ENCODE measurements at places on chromosomes 11 and 22.

- DNase-seq = no peak
Observed at GRCh38 chr11:30859669-30860068, 273.5 kb upstream of the MPPED2 start.

DNA sequence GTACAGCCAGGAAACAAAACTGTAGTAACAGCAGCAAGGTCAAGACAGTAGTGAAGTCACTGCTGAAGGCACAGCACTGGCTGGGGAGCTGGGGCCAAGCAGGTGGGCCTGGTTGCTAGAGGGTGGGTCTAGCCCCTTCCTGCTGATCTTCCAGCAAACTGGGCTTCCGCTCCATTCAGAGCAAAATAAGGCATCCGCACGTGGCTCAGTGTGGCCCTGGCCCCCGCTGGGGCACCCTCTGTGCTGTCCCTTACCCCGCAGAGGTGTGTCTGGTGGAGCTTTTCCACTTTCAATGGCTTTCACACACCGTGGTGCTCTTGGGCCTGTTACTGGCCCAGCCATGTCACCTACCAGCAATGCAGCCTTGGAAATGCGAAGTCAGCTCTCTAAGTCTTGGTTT, 162.4 kb upstream of the B3GAT1 start:
- no peak for DNase-seq

DNA sequence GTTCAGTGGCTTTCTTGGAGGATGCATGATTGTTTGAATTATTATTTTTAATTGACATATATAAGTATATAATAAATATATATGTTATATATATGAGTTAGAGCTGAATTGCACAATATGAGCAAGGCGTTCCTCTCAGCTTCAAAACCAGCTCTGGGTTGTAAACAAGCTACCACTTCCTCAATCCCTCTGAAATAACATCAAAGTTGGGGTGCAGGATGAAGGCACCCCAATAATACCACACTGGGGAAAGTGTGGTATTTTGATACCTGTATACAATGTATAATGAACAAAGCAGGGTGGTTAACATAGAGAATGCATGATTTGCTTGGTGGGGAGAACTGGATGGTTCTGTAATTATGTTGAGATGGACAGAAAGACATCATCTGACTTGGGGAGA, 1.7 kb upstream of the SORL1 start:
- DNase-seq = no peak

DNA sequence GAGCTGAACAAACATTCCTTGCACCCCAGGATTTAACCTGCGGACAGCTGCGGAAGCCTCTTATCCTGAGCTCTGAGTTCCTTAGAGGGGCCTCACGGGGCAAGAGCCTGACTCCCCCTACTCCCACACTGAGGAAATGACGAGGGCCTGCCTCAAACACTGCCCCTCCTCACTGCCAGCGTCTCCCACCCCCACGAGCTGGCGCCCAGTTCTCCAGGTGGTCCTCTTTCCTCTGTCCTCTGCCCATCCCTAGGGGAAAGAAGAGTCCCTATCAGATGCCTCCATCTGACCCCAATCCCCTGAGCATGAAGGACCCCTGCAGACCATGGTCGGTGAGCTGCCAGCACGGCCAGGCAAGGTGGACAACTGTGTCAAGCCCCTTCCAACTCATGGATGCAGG, 14.3 kb downstream of the CHST1 start:
- DNase-seq = no peak

- no peak for DNase-seq
Observed at GRCh38 chr11:85949798-85950197, 94.6 kb downstream of the CCDC83 start.

DNA sequence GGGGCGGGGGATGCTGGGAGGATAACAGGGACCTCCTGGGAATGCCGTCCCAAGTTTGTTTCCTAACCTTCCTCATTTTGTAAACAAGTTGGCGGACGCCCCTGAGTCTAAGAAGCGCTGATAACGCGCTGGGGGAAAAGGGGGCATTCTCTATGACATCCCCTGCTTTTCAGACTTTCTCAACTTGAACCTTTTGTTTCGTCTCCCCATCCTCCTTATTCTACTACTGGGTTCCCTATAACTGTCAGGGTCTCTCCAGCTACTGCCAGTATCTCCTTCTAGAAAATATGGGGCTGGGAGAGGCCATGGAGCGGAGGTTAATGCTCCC, 654 bp downstream of the TMEM86A start:
- no peak for DNase-seq

- no peak for DNase-seq
Observed at GRCh38 chr11:16771350-16772140, 33.1 kb downstream of the C11orf58 start.

GRCh38 chr11:4671741-4672140, 25.9 kb downstream of the OR51E2 start:
- no peak for DNase-seq

GRCh38 chr11:70251659-70252321, 18.7 kb upstream of the PPFIA1 start:
- DNase-seq = no peak

GRCh38 chr22:25554238-25554671, 10.2 kb upstream of the GRK3 start:
- no peak for DNase-seq

- DNase-seq = no peak
Observed at GRCh38 chr11:1916986-1917522, 2.4 kb upstream of the TNNT3 start.

DNA sequence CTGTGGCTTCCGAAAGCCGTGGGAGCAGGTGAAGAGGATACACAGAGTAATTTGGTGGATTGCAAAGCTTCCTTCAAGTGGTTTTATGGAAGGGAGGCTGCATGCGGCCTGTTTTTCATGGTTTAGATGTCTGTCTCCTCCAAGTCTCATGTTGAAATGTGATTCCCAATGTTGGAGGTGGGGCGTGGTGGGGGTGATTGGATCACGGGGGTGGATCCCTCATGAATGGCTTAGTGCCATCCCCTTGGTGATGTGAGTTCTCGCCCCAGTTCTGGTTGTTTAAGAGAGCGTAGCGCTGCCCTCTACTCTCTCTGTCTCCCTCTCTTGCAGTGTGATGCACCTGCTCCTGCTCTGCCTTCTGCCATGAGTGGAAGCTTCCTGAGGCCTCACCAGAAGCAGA, 247.8 kb upstream of the B3GAT1 start:
- no peak for DNase-seq

- no peak for DNase-seq
Observed at GRCh38 chr11:17371614-17372013, 16.8 kb downstream of the KCNJ11 start.

GRCh38 chr11:92663539-92663938, 305.9 kb upstream of the MTNR1B start:
- DNase-seq = no peak

DNA sequence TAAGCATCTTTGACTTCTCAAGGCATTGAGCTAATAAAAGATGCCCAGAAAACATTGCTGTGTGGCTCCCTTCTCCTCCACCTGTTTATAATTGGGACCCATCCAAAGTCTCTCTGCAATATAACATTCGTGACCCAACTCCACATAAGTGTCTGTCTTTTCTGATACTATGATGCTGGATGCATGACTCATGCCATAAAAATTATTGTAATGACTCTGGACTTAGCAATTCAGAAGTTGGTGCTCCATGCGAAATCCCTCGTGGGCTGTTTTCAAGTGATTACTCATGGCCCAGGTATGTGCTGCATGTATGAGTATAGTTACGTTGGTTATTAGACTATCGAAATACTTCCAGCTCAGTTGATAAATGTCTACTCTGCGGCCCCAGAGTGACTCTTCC, 11.7 kb downstream of the FJX1 start:
- peak; percentile 97 for DNase-seq

DNA sequence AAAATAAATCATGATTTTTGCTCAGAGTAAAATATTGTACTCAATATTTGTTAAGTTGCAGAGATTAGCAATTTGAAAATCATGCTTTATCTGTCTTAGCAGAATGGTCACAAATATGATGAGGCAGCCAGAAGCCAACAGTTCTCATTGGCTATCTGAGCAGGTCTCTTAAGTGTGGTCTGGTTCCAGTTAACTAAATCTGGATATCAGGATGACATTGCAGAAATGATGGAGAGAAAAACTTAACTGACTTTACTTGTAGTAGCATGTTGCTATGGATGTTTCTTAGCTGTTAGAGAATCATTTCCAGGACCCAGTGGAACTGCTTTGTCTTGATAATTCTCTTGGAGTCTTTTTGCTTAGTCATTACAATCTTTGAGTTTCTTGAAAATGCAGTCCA, 1070.3 kb downstream of the JRKL start:
- no peak for DNase-seq

DNA sequence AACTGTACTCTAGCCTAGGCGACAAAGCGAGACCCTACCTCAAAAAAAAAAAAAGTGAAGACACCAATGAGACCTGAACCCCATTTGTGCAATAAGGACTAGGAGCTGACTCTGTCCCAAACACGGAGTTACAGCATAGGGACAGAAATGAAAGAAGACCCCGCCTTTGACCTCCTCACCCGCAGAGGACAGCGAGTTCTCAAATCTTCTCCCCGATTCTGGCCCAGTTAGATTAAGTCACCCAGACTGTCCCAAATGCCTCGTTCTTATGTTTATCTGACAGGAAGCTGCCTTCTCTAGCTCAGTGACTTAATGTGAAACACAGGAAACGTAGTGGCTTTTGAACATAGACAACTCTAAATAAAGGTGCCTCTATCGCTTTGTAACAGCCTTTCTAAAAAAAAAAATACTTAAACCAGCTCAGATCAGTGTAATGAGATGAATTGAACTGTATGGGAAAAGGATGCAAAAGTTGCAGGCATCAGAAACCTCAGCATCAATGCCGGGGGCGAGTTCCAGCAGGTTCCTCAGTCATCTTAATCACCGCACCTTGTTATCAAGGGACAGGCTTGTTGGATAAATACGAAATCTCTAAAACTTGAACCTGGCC, 10.6 kb downstream of the MYH9 start:
- no peak for DNase-seq

- no peak for DNase-seq
Observed at GRCh38 chr11:16352707-16353106, 3.6 kb downstream of the SOX6 start.

GRCh38 chr11:86014221-86014620, 54.7 kb downstream of the PICALM start:
- DNase-seq = no peak

DNA sequence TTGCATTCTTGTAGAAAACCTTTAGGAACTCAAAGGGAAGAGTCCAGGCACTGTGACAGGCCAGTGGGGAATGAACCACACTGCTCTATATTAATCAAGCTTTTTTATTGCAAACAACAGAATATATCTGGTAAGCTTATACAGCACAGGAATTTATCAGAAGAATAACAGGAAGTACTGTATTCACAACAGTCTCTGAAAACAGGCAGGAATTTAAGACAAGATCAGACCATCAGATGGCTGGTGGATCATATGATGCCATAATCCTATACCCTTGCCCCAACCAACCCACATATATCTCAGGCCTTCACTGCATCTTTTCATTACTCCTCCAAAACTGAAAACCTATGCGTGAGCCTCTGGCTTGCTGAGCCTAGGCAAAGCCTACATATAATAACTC, 1.0 kb upstream of the HTATIP2 start:
- no peak for DNase-seq

GRCh38 chr11:81219661-81220060, 1514.0 kb downstream of the FAM181B start:
- DNase-seq = no peak

DNA sequence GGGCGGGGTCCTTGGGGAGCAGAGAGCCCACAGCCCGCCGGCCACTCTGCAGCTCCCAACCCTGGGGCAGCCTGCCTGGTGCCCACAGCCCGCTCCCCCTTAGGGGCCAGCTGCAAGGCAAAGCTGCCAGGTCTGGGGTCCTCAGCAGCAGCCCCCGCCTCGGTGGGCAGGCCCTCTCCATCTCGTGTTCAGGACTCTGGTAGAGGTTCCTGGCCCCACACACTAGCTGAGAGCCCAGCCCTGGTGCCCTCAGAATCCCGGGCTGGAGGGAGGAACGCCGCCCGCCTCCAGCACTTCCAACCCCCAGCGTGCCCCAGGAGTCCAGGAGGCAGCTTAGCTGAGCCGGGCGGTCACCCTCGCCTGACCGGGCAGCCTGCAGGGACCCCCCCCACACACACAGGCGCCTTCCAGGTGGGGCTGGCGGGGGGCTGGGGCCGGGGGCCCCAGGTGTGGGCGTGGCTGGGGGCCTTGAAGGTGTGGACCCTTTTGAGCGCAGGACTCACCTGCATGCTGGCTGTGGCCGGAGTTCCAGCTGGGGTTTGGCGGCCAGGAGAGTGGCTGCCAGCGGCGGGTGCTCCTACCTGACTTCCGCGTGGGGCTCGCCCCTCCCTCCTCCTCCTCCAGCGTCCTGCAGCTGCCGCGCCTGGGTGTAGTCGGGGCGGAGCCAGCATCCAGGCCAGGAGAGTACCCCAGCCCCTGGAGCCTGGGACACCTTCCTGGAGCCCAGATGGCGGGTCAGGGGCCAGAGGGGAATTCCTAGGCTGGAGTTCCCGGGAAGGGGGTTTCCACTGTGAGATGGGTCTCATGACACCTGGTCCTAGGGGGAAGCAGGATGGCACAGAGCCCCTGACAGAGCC, at the start of gene ANO9:
TSS of gene ANO9 (minus strand) at position 594 of the 857 bp plus-strand sequence. CDS start at position 509, 85 bp downstream.
- DNase-seq = no peak

DNA sequence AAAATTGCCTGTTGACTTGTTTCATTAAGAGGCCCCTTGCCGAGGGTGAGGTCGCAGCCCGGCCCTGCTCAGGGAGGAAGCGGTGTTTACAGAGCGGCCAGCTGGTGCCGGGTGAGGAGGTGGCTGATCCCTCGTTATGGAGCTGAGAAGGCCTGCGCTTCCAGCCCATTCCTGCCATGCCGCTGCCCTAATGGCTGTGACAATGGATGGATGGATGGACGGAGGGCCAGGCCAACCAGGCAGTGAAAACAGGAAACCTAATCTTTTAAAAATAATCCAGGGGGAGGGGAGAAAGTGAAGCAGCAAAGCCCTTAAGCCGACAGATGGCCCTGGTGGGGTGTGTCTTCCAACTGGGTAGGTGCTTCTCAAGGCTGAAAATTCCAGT, 38.5 kb downstream of the BCR start:
- DNase-seq = no peak

GRCh38 chr11:14393129-14393528, 34.1 kb upstream of the RRAS2 start:
- DNase-seq = no peak

DNA sequence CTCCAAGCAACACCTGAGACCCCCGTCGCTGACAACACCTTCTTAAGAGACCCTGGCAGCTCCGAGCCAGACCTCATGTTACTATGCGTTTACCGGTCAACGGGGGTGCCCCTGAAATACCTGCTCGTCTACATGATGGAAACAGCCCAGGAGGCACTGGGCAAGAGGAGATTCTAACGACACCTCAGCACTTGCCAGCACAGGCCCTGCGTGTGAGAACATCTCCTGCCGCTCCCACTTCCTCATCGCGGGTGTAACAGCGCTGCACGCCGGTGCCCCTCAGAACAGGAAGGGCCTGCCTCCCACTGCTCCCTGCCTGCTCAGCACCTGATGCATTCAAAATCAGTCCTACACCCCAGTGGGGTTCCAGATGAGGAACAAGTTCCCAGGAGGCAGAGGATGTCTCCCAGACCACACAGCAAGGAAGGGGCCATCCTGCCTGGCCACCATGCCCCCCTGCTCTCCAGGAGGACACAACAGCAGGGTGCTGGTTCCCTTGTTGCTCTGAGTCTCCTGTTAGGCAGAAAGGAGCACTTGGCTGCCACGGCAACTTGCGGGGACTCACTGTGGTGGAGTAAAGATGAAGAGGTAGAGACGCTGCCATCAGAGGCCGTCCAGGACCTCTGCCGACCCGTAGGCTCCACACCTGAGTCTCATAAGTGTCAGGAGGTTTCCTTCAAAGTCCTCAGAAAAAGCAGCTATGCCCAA, 2.1 kb downstream of the TOLLIP start:
- no peak for DNase-seq

Measured in BJ (cell line).